ENCODE measurements at places on chromosomes 4 and X.

- DNase-seq, result no peak
These were observed 3.3 kb upstream of the ZNF518B start for GRCh38 chr4:10460313-10461047.

DNA sequence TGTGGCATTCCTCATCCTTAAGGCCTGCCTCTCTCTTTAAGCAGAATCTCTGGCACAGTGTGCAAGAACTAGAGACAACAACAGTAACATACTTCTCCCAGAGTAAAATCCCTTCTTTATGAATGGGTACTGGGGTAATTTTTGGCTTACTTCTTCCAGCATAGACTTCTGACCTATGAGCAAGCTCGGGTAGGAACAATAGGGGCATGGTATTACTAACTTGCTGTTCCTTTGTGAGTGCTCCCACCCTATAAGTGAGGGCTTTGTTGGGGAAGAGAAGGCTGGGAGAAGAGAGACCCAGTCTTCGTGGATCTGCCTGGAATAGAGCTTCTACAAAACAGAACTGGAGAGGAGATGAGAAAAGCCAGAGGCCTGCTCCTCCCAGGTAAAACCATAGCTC lies 30.2 kb downstream of the CLDN2 start:
- no peak for DNase-seq

DNA sequence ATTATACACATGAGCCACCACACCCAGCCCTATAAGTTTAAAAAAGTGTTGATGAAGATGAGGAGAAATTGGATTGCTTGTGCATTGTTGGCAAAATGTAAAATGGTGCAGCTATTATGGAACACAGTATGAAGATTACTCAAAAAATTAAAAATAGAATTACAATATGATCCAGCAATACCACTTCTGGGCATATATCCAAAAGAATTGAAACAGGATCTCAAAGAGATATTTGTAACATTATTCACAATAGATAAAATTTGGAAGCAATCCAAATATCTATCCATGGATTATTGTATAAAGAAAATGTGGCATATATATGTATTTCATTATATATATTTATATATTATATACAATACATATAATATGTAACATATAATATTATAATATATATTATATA lies 515.6 kb upstream of the GNPDA2 start:
- peak; percentile 14 for DNase-seq

DNA sequence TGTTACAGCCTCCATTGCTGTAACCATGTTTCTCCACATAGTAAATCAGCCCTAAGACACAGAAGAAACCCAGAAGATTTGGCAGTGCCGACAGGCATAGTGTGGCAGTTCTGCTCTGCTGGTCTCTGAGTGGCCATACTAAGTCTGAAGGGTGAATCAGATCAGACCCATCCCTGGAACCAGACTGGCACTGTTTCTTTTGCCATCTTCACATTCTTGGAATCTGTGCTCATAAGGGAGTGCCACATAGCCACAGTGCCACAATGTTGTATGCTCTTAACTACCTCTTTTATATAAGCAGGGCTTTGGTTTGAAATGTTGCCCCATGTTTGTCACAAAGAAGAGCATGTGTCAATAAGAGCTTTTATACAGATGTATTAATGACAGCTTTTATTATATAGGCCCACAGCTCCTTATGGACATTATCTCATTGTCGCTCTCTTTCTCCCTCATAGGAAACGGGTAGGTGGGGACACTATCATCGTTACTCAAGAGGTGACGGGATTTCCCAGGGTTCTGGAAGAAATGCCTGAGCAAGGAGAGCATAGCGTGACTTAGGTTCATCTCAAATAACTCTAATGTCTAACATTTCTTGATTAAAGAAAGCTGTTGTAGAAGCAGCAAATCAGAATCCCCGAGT lies 128.2 kb downstream of the CBR4 start:
- DNase-seq, result no peak

DNA sequence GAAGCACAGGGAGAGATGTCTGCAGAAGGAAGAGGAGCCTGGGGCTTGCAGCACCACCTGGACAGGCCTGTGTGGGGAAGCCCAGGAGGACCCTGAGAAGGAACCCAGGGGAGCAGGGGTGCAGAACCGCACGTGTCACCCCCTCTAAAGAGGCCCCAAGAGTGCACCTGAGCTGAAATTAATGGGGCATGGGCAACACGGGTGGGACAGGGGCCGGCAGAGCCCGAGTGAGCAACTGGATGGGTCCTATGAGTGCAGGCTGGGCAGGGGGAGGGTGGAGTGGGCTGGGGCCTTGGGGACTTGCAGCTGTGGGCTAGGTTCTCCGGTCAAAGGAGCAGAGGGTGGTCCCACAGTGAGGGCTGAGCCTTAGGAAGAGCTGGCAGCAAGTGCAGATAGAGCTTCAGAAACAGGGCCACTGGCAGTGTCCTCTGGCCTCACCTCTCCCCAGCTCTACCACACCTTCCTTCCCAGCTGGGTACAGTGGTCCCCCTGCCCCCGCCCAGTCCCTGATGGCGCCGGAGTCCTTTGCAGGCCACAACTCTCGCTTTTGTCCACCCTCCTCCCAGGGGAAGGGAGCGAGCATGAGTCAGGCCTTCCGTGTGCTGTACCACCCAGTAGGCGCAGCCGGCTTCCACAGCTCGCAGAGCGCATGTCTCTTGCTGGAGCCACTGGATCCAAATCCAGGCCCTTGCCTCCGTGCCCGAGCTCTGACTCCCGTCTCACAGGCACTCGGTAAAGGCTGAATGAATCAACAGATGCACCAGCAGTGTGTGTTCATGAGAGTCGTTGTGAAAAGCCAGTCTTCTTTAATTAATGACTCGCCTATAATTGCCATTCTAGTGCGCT lies 131.6 kb downstream of the HMX1 start:
- no peak for DNase-seq

DNA sequence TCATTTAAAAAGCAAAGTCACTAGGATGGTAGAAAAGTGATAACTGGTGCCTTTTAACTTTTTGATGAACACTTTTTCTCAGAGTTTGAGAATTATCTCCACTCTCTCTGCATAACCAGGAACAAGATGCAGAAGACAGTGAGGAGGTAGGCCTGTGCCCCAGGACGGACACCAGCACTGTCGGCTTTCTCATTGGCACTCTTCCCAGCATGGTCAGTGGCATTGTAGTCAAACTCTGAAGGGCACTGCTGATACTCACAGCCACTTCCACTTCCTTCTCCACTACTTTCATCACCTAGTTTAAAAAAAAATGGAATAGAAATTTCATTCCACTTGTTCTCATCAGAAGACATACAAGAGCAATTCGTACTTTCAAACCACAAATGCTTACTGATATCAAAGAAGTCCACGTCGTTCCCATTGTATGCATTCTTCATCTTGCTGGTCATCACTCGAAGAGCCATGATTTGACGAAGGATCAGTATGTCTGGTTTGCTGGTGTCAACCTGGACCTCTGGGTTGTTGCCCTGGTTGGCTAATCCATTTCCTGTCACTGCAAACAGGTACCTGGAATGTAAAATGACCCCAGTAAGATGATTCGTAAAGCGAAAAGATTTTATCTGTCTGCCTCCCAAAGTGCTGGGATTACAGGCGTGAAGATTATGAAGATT lies 84.8 kb upstream of the TFDP3 start:
- no peak for DNase-seq

- no peak for DNase-seq
These were observed 93.7 kb downstream of the SHOX start for GRCh38 chrX:724256-724655.

Data from astrocyte of the spinal cord (primary cell).